ENCODE measurements at places on chromosomes 6 and 20.

- DNase-seq: no peak
Observed at GRCh38 chr6:148249679-148250375, 92.8 kb upstream of the SASH1 start.

DNA sequence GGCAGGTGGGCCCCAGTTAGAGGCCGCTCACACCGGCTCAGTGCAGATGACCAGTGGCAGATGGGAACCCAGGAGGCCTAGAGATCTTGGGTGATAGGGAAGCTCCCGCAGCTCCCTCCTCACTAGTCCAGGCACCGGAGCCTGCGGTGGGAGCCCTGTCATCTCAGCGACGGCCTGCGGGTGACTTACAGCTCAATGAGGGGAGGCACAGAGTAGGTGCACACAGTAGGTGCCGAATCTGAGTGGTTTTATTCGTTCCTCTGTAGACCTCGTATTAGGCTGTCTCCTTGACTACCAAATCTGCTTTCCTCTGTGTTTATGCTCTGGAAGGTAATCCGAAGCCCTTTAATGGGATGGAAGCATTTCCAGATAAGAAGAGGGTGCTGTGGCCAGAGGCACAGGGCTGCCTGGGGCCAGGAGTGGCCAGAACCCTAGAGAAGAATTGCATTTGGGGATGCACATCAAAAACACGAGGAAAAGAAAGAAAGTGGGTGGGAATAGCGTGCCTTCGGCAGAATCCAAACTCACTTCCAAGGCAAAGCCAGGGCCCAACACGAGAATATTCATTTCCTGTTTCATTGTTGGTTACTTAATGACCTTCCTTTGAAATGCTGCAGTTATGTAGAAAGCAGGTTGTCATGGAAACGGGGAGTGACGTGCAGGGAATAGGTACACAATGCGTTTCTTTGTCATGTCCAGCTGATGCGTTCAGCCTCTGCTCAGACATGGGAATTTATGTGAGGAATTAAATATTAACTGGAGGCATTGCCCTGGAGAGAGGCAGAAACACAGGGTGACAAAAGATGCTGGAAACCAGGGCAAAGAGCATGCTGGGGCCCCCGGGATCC, 24.7 kb downstream of the MYT1 start:
- DNase-seq: no peak

GRCh38 chr6:13354331-13355042, 26.1 kb upstream of the TBC1D7 start:
- DNase-seq: no peak

GRCh38 chr6:131372535-131372934, 200.5 kb upstream of the ARG1 start:
- no peak for DNase-seq

- DNase-seq: no peak
Observed at GRCh38 chr20:31927627-31928159, 24.2 kb downstream of the PDRG1 start.

DNA sequence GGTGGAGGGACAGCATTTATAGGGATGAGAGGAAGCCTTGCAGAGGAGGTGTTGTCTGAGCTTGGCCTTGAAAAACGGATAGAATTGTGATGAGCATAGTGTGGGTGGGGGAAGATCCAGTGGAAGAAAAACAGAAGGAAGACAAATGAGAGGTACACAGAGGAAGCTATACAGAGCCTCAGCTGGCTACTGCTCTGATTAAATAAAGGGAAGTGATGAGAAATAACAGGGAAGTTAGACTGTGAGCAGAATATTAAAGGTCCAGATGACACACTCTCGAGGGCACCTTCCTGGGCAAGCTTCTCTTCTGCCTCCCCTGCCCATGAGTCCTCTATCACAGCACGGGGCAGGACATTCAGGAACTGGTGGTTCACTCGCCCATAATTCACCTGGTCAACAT, 182.3 kb downstream of the KIF16B start:
- DNase-seq: no peak

GRCh38 chr6:25035512-25036435, 100.0 kb upstream of the RIPOR2 start:
- DNase-seq: no peak

DNA sequence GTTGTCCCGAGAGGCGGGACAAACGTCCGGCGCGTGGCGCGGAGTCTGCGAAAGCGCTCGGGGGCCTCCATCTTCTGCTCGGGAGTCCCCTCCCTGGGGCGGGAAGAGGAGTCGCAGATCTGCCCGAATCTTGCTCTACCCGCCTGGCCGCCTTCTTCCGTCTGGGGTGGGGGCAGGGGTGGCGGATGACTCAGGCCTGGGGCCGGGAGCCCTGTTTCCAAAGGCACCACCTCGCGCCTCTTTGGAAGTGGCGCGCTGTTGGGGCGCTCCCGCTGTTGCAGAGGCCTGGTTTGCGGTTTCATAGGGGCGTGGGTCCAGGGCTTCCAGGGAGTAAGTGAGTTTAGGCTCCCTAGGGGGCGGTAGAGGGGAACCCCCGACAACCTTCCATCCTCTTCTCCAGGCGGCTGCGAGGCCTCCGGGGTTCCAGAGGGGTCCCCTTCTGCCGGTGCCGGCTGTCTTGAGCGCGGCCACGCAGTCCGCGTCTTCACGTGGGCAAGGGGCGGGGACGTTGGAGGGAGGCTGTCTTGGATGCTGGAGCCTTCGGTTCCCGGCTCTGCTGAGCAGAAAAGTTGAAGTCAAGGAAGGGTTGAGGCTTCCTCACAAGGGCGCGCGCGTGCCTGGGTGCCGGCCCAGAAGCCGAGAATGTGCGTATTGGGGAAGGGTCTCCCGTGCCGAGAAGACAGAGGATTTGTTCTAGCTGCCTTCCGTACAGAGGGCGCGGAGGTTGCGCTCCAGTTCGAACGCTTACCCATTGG, 2.6 kb upstream of the TFAP2C start:
- DNase-seq: no peak

- DNase-seq: no peak
Observed at GRCh38 chr20:11769825-11770224, 147.9 kb upstream of the BTBD3 start.

GRCh38 chr20:10649080-10649796, 24.6 kb downstream of the JAG1 start:
- DNase-seq: no peak

- no peak for DNase-seq
Observed at GRCh38 chr6:35209081-35209480, 4.7 kb upstream of the SCUBE3 start.

- DNase-seq: no peak
Observed at GRCh38 chr6:37049758-37050044, 44.2 kb downstream of the FGD2 start.

- no peak for DNase-seq
Observed at GRCh38 chr20:49642816-49643215, 70.9 kb downstream of the B4GALT5 start.

- DNase-seq: peak; percentile 7
Observed at GRCh38 chr6:15184441-15184861, 61.4 kb upstream of the JARID2 start.

GRCh38 chr6:144150710-144151657, 667 bp downstream of the STX11 start:
- peak; percentile 36 for DNase-seq

- DNase-seq: no peak
Observed at GRCh38 chr6:140480852-140481251, 1106.4 kb upstream of the CITED2 start.

DNA sequence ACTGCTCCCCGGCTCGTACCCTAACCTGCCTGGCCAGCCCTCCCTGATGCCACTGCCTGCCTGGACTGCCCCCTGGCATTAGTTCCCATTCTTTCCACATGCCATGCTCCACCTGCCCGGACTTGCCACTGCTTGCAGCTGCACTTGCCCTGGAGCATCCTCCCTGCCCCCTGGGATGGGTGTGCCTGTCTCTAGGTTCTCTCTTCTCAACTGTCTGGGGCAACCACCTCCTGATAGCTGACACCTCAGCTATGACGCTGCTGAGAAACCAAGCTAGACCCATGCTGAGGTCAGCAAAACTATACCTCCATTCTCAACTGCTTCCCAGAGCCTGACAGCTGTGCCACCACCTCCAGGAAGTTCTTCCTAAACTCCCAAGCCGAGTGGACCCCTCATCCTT, 72.1 kb downstream of the PERP start:
- no peak for DNase-seq

- no peak for DNase-seq
Observed at GRCh38 chr6:122730775-122731386, 48.6 kb upstream of the FABP7 start.

- DNase-seq: no peak
Observed at GRCh38 chr20:6355754-6356451, 233.1 kb upstream of the FERMT1 start.

GRCh38 chr20:29873946-29874345, 1383.5 kb upstream of the DEFB115 start:
- DNase-seq: no peak

GRCh38 chr6:54716877-54717276, 129.7 kb upstream of the FAM83B start:
- DNase-seq: no peak

GRCh38 chr6:169035385-169036240, 218.0 kb downstream of the THBS2 start:
- no peak for DNase-seq

DNA sequence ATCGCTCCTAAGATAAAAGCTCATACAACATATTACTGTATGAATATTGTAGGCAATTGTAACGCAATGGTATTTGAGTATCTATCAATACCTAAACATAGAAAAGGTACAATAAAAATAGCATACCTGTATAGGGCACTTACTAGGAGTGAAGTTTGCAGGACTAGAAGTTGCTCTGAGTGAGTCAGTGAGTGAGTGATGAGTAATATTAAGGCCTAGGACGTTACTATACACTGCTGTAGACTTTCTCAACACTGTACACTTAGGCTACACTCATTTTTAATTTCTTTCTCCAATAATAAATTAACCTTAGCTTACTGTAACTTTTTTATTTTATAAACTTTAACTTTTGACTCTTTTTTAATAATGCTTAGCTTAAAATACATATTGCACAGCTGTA, 546.9 kb downstream of the HACE1 start:
- no peak for DNase-seq

DNA sequence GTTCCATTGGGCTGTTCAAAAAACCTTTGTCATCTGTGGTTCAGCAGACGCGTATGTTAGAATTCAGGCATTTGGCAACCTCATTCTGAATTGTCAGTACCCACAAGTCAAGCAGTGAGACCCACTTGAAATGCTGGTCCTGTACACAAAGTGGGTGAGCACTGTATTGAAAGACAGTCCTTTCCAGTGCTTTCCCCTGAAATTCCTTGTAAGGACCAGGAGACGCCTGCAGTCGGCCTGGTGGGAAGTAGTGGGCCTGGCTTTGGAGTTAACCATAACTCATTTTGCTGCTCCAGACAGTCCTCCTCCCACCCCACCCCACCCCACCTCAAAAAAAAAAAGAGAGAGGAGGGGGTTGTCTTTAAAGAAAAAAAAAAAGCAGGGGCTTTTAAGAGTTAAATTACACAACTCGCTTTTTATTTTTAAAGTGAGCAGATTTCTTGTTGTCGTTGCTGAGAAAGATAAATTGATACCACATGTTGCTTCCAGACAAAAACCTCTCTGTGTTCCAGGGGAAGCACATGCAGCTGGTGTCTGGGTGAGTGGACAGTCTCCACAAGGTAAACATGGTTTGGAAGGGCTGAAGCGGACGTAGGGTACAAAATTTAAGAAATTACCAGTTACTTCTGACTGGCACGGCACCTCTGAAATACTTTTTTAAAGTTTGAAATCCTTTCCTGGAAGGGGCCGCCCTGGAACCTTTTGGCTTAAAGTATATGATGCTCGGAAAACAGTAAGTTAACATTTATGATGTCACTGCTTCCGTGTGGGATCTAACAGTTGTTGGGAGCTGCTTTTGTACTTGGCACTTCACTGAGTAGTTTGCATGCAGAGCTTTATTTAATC, 95.3 kb downstream of the FOXO3 start:
- no peak for DNase-seq

GRCh38 chr6:35736982-35737412, at the start of gene ARMC12:
ARMC12 (plus strand) TSS chr6:35737032; CDS start chr6:35737109, 77 bp downstream.
- DNase-seq: no peak

DNA sequence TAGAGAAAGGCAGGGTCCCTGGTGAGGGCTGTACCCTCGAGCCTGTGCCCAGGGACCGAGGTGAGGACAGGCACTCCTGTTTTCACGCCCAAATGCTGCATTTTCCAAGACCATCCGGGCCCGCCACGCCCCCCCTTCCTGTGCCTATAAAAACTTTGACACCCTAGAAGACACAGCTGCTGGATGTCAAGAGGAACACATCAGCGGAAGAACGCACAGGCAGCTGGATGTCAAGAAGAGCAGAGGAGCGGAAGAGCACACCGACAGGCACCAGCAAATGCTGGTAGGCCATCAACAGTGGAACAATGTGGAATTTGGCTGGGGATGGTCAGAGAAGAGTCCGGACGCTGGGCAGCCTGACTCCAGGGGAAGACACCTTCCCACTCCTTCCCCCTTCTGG, 56.1 kb downstream of the TXLNB start:
- DNase-seq: no peak

- no peak for DNase-seq
Observed at GRCh38 chr6:106626485-106626884, 2.8 kb downstream of the RTN4IP1 start.

GRCh38 chr20:11716239-11716944, 201.3 kb upstream of the BTBD3 start:
- no peak for DNase-seq

- peak; percentile 3 for DNase-seq
Observed at GRCh38 chr6:134437376-134437775, 119.5 kb upstream of the SGK1 start.

DNA sequence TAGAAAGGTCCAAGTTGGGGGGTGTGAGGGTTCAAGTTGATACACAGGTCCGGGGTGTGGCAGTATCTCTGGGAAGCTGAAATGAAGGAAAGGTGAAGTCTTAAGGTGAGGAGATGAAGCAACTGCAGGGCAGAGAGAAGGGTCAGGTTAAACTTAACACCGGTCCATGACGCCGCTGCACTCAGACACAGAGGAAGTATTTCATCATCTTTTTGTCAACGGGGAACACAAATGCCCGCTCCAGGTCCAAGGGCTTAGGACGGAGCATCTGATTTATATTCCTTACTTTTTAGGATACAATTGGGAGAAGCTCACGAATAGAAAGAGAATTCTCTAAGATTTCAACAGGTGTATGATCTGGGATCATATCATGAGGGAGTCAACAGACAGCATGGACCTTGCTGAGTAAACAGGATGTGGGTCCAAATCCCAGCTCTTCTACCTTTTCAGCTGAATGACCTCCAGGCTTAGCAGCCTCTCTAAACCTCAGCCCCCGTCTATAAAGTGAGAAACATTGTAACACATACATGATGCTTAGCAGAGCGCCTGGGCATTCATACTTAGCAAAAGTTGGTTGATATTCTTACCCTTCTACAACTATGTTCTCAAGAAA, 197.5 kb downstream of the ATXN1 start:
- no peak for DNase-seq

DNA sequence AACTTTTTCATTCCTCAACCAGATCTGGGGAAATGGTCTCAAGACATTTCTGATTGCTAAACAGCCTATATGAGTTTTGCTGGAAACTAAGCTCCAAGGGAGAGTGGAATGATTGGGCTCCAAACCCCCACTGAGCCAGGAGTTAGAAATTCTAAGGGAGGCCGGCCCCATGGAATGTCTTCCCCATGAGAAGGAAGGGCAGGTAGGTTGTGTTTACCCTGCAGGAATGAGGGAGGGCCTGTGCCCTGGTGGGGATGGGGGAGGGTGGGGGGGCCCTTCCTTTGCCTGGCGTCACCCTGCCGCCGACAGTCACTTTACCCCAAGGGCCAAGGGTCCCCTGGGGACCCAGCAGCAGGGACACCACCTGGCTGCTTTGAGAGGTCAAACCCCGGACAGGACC, 298.9 kb downstream of the TFAP2C start:
- DNase-seq: no peak

- DNase-seq: no peak
Observed at GRCh38 chr6:110628330-110628729, 151.9 kb upstream of the SLC22A16 start.

- DNase-seq: peak; percentile 67
Observed at GRCh38 chr6:43771858-43772680, 2.1 kb downstream of the VEGFA start.

GRCh38 chr20:17511401-17511800, 19.8 kb downstream of the BFSP1 start:
- no peak for DNase-seq
